ENCODE measurements at places on chromosomes 6 and 20. TPM values are rescaled to one million over a fixed set of nuclear protein-coding genes. Genes with fewer than 3 reads are reported as not detected.

TGM3 gene
- total RNA-seq, result 0.05 TPM

ANKRD66 gene
- not detected for total RNA-seq

MAS1 gene
- not detected for total RNA-seq

RUNX2 gene
- 1.4 TPM for total RNA-seq

ADGB gene
- total RNA-seq, result not detected

SOX18 gene
- total RNA-seq, result 2.9 TPM

RBM24 gene
- 5.3 TPM for total RNA-seq

ABRACL gene
- total RNA-seq, result 47.5 TPM

CEP43 gene
- 8.6 TPM for total RNA-seq

MEI4 gene
- total RNA-seq, result not detected

Measured in A549 treated with AZD2906 at 1 μM for 4 hours (cell line).